ENCODE measurements at places on chromosomes 7 and 10.

DNA sequence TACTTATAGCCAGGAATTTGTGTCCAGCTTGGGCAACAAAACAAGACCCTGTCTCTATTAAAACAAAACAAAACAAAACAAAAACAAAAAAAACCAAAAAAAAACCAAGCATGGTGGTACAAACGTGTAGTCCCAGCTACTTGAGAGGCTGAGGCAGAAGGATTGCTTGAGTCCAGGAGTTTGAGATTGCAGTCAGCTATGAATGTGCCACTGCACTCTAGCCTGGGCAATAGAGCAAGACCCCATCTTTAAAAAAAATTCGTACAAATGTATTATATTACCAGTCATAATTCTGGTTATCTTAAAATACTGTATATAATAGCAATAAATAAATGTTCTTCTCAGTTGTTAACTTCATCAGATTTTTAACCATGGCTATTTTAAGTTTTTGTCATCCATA, 2.3 kb upstream of the BBS9 start:
- DNase-seq = no peak

DNA sequence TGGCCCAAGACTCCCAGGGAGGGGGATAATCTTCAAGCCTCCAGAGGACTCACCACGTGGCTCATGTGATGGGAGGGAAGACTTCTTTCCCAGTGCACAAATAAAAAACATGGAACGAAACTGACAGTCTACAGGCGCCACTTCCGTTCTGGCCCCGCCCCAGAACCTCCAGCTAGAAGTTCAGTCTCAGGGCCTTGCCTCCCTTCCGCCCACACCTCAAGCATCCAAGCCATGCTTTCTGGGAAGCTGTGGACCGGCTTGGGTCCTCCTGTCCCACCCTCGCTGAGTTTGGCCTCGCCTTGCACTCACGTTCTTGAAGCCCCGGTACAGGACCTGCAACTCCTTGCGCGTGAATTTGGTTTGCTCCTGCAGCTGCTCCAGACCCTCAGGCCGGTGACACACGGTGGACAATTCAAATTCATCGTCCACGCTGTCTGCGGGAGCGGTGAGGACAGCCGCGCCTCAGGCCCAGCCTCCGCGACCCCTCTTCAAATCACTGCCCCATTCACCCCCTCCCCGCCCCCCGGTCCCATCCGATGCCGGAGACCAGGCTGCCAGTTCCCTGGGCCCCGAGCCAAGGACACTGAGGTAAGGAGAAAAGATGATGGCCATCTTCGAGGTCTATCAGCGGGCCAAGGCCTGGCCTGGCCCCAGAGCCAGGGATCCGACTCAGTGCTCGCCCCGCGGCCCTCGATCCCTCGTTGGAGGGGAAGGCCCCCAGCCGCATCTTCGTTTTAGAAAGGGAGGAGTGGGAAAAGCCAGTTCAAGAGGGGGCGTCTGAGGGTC, 10.7 kb upstream of the OGA start:
- DNase-seq = no peak

- no peak for DNase-seq
Measured at GRCh38 chr10:12403119-12403518, 53.8 kb downstream of the CAMK1D start.

GRCh38 chr7:36527549-36527913, 137.9 kb downstream of the ANLN start:
- no peak for DNase-seq

GRCh38 chr10:86962981-86963310, 4.5 kb downstream of the SNCG start:
- DNase-seq = no peak

DNA sequence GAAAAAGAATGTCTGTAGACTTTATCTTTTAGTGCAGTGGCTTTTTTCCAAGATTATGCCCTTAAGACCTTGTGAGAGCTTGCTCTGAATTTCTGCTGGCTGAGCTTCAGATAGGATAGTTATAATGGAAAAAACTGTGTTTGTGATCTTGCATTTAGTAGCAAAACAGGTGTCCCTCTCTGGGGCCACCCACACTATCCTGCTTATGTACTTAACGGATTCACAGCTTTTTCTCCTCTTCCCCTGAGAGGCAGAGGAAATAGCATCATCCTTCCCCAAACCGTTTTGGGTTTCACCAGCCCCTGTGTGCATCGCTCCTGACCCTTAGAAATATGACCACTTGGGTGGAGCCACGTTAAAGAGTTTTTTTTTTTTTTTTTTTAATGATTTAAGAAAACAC, 101.2 kb downstream of the RAB18 start:
- DNase-seq = no peak

GRCh38 chr7:84177758-84178412, 16.7 kb downstream of the SEMA3A start:
- DNase-seq = no peak

GRCh38 chr7:73688288-73688687, 4.9 kb downstream of the BUD23 start:
- DNase-seq = no peak

DNA sequence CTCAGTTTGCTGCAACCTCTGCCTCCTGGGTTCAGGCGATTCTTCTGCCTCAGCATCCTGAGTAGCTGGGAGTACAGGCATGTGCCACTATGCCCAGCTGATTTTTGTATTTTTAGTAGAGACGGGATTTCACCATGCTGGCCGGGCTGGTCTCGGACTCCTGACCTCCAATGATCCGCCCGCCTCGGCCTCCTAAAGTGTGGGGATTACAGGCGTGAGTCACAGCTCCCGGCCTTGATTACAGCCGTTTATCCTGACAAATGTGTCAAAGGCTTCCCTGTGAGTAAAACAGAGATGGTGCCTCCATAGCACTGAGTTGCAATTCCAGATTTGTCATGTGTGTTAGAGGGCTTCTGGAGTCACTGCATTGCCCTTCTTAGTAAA, 273.7 kb downstream of the CCDC3 start:
- no peak for DNase-seq

GRCh38 chr7:152133804-152134203, 108.3 kb downstream of the GALNT11 start:
- DNase-seq = no peak

GRCh38 chr7:148727501-148728278, 29.0 kb downstream of the CUL1 start:
- no peak for DNase-seq
